ENCODE measurements at places on chromosomes 4 and X.

- DNase-seq: no peak
Observed at GRCh38 chr4:88226143-88226542, 58.2 kb downstream of the PPM1K start.

GRCh38 chrX:37653397-37654085 lies 32.0 kb upstream of the XK start:
- no peak for DNase-seq

DNA sequence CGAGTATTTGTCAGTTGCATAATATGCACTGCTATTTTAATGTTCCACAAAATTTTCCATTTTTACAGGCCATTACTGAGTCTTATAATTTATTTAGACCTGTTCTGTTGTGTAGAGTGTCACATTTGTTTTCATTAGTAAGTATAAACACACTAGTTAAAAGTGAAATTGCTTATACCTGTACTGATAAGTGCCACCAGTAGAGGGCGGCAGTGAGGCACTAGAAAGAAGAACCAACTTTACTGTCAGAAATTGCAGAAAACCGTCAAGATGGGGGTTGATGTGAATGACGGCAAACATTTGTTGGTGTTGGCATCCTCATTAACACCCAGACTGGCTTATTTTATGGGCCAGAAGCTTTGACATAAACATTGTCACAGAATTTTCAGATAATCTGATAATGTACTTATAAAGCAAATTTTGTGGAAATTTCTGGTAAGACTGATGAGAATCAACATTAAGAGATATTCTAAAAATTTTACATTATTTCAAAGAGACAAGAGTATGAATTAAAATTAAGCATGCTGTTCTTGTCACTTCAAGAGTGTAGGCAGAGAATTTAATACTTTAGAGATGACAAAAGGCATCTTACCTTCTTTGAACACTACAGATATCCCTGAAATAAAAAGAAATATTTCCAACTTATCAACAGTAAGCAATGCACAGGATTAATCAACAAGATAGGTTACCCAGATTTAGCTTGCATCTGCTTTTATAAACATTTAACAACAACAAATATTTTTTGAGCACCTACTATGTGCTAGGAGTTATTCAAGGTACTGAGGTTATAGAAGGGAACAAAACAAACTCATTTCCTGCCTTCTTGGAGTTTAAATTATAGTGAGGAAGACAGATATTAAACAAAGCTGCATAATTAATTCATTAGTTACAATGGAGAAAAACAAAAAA lies 24.9 kb downstream of the ALPK1 start:
- DNase-seq: peak; percentile 83

- DNase-seq: no peak
Observed at GRCh38 chr4:52892880-52893279, 30.8 kb downstream of the RASL11B start.

DNA sequence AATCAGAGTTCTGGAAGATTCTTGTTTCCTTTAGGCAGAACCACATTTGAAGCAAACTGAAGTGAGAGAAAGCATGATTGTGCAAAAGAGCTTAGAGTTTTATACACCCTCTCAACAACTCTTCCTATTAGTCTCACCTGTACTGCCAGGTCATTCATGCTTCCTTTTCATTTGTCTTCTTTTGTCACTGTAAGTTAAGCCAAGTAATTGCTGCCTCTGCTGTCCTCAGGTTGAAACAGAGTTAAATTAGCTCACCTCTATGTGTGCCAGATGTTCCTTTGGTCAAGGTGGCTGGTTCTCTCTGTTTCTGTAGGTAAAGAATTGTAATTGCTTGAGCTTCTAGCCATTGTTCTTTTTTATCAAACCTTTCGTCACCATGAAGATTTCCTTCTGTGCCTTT lies 41.1 kb upstream of the HPGD start:
- DNase-seq: no peak

- no peak for DNase-seq
Observed at GRCh38 chr4:32140636-32141035, 1420.5 kb downstream of the PCDH7 start.

DNA sequence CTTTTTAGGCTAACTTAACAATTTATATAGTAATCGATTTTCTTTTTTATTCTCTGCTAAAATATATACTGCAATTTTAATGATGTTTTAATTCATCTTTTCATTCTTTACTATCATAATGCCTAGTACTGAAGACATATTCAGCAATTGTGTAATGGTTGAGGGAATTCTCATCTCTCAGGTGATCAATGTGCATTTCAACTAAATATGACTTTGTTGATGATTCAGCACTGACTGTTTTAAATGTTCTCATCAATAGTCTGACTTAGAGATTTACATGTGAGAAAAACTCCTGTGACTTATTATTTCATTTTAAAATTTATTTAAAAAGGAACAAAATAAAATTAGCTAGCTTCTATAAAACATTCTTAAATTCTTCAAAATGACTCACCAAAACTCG lies 1450.3 kb downstream of the STIM2 start:
- no peak for DNase-seq

GRCh38 chr4:8112036-8112576 lies 46.5 kb downstream of the ABLIM2 start:
- no peak for DNase-seq

- no peak for DNase-seq
Observed at GRCh38 chrX:40864972-40865371, 129.6 kb upstream of the MED14 start.

GRCh38 chr4:101600287-101600686 lies 190.2 kb upstream of the BANK1 start:
- DNase-seq: no peak

GRCh38 chr4:147524601-147525000 lies 43.7 kb downstream of the EDNRA start:
- no peak for DNase-seq

GRCh38 chrX:153408871-153409351 lies 2.4 kb upstream of the ZFP92 start:
- DNase-seq: no peak

- peak; percentile 16 for DNase-seq
Observed at GRCh38 chr4:140252141-140252741, 98.3 kb upstream of the MAML3 start.

- DNase-seq: peak; percentile 88
Observed at GRCh38 chrX:101407748-101408531, at the start of the genes GLA and HNRNPH2. Gene GLA, minus strand, starts transcription at chrX:101407925. Its CDS starts 22 bp downstream, at chrX:101407903. Gene HNRNPH2, plus strand, starts transcription at chrX:101408222. Its CDS starts 3,767 bp downstream, at chrX:101411989.

DNA sequence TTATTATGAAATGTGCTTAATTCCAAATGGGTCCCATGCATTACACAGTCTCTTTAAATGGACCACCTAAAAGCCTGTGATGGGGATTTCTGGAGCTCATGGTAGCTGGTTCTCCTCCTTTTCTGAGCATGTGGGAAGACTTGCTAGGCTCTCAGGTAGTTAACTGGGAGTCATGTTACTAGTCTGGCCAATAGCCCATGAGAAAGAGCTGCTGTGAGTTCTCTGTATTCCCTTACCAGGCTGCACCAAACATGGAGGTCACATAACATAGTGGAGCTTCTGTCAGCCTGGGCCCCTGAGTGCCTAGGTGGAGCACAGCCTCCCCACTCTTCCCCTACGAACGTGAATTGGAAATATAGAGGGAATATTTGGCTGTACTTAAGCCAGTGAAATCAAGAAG lies 198.4 kb downstream of the MAML3 start:
- no peak for DNase-seq

- DNase-seq: no peak
Observed at GRCh38 chr4:158282252-158282651, 72.0 kb downstream of the TMEM144 start.

- DNase-seq: no peak
Observed at GRCh38 chrX:105495376-105495775, 274.9 kb upstream of the TEX13A start.

- DNase-seq: no peak
Observed at GRCh38 chr4:115834441-115834840, 721.0 kb upstream of the NDST4 start.

DNA sequence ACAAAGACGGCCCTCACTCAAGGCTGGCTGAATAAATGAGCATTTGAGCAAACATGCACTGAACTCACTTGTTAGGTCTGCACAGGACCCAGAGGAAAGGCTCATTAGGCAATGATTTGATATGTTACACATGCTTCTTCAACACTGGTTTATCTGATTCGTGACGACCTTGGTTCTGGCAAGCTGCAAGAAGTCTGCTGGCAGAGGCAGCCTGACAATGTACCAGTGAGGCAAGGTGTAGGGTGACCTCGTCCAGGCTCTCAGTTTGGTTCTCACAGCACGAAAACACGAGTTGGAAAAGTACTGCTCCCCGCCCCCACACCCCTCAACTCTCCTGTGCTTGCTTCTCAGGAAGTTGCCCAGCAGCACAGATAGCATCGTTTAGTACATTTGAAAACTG lies 63.1 kb upstream of the CITED1 start:
- no peak for DNase-seq

DNA sequence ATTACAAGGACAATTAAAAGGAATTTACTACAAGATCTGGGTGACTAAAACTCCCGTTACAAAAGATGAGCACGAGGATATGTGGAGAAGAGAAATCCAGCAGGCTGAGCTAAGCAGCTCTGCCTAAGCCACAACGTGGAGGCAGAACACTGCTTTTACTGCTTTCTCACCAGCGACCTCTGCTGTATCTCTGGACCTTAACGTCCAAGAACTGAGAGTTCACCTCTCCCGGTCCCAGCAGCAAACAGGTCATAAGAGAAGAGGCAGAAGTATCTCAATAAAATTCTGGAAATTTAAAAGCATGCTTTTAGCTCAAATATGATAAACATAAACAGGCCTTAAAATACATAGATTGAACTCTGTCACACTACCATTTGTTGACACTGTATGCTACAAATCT lies 81.0 kb downstream of the ADGRA3 start:
- no peak for DNase-seq
